ENCODE measurements at places on chromosomes 3 and 15.
A peak's percentile ranks its signal among the peaks of the same experiment; 100 is the strongest.

GRCh38 chr15:68888419-68888818 lies 41.9 kb upstream of the SPESP1 start:
- DNase-seq = no peak

DNA sequence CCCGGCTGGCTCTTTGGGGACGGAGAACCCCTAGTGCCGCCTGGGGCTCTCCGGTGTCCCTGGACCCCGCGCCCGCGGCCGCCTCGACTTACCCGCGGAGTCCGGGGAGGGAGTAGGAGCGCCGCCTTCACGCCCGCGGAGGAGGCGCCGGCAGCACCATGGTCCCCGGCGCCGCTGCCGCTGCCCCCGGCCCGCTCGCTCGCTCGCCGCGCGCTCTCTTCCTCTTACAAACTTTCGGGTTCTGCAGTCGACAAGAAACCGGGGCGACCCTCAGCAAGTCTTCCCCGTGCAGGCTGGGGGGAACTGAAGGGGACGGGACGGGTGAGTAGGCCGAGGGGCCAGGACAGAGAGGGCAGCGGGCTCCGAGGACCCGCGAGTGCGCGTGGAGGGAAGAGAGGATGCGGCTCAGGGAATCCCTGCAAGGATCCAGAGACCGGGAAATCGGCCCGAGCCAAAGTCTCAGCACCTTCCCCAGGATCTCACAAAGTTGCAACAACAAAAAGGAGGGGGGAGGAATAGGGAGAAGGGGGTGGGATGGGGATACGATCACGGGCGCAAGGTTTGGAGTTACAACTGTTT lies 2.0 kb downstream of the FOXP1 start:
- DNase-seq = no peak

GRCh38 chr15:81285461-81285860 lies 38.5 kb downstream of the STARD5 start:
- no peak for DNase-seq

DNA sequence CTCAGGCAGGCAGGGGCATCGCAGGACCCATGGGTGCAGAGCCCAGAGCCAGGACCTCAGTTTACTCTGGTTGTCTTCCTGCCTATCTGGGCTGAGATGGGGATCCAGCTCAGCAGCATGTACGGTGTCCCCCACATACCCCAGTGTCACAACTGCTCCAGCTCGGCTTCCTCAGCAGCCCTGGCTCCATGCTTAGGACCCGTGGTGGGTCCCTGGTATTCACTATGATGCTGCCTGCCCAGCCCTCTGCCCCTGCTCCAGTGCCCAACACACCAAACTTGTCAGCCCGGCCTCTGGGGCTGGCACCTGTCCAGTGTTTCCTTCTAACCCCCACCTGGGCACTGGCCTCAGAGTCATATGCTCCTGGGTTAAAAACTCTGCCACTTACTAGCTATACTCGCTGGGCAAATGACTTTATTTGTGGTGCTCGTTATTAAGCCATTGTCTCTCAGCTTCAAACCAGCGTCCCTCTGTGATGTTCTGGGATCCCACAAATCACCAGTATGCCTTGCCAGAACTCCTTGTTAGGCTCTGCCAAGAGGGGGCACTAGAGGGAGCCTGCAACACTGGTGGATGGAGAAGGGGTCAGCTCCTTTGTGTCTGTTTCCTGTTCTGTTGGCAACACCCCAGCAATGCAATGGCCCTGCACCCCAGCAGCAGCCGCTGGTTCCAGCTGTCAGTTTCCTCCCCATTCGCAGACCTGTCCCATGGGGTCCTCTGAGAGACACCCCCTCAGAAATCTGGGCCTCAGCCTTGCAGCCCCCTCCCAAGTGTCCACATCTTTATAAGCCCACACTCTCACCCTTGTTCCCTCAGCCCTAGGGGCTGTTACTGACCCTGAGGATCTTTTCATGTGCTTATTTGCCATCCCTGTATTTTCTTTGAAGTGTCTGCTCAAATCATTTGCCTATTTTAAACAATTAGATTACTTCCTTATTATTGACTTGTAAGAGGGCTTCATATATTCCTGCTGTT lies 24.1 kb upstream of the MRPS22 start:
- no peak for DNase-seq

- DNase-seq = no peak
Observed at GRCh38 chr3:102353805-102354204, 81.0 kb upstream of the ZPLD1 start.

- no peak for DNase-seq
Observed at GRCh38 chr3:16523778-16524177, 10.3 kb upstream of the RFTN1 start.

DNA sequence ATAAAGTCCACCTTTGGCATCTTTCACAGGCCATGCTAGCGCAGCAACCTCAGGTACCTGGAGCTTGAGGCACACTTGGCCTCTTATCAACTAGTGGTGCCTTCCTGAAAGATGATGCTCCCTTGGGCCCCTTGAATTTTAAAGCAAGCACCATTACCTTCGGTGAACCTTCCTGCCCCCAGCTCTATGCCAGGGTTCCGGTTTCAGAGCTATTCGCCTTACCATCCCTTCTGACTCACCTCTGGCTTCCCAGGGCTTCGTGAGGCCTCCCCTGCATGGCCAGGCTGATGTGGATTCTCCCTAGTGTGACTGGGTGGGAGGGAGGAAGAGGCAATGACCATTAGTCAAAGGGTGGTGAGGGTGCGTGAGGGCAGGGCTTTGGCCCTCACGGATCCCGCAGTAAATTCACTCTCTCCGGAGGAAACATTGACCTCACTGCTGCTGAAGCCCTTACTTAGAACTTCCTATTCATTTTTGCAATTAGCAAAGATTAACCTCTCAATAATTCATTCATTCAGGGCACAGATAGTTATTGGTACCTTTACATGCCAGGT lies 16.3 kb downstream of the BHLHE40 start:
- DNase-seq = peak; percentile 93

GRCh38 chr3:64848127-64848800 lies 160.5 kb upstream of the ADAMTS9 start:
- DNase-seq = no peak

DNA sequence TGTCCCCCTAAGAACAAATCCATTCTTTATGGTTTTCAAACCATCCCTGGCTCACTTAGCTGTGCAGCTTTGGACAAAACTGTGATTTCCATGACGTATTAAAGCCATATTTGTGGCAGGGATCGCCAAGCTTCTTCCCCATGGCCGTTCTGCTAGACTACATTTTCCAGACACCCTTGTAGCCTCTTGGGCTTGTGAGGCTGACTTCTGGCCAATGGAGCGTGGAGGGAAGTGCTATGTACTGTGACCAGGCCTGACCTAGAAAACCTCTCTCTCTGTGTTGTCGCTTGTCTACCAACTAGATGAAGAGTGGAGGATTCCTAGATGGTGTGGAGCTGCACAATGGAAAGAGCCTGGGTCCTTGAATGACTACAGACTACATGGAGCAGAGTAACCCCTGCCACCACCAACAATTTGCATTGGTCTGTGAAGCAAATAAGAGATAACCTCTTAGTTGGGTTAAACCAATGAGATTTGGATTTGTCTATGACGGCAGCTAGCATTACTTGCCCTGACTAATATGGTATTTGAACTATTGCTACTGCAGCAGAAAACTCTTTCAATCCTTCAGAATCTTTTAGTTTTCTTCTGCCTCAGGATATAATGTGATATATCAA lies 22.1 kb upstream of the MGLL start:
- no peak for DNase-seq

- no peak for DNase-seq
Observed at GRCh38 chr3:74904646-74905045, 290.2 kb upstream of the CNTN3 start.

GRCh38 chr3:79815478-79815877 lies 47.7 kb upstream of the ROBO1 start:
- DNase-seq = no peak
